Left kidney (tissue), 8 donors: ENCODE measurements at places on chromosomes 7 and 10. TPM values are rescaled to one million over a fixed set of nuclear protein-coding genes. Genes with fewer than 3 reads are reported as not detected.

Gene EPHA1
- polyA plus RNA-seq, result 20.2 TPM

DNA sequence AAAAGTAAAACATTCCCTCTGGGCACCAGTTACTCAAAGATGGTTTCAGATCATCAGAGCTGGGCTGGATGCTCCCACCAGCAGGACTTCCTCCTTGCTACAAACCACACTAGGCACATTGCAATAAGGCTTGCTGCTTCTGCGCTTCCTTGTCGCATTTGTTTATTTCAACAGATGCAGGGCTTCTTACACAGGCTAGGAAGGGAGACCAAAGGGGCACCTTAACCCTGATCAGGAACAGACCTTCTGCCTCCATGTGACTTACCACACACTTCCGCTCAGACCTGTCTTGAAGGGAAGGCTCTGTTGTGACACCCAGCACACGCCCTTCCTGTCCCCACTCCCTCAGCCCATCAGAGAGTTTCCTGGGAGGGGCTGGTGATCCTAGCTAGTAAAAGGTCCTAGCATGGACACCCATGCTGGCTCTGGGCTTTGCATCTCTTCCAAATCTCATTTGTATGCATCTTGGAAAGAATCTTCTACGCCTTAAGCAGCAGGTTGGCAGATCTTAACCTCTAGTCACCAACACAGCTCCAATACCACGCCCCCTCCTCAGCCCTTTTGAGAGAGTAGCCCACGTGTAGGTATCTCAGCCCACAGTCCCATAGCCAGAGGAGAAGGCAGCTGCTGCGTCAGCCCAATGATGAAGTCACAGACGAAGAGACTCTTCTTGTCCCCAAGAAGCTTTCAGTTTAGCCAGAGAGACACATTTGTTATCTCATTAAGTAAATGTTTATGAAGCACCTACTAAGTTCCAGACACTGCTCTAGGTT is 47.1 kb upstream of the SVIL start:
- DNase-seq, result no peak

DNA sequence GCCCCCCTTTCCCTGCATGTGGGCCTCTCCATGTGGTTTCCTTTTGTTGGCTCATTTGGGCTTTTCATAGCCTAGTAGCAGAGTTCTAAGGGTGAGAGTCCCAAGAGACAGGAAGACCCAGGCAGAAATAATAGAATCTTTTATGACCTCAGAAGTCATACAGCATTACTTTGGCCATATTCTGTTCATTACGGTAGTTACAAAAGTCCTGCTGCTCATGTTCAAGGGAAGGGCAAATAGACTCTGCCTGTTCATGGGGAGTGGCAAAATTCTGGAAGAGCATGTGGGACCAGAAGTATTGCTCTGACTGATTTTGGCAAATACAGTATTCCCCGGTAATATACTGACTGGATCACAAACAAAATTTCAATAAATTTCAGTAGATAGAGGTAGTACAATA is 910.3 kb downstream of the LRMDA start:
- no peak for DNase-seq

Gene PLPP4
- polyA plus RNA-seq, result 4.6 TPM

Gene CARD11
- polyA plus RNA-seq, result 1.1 TPM

- no peak for DNase-seq
Observed at GRCh38 chr7:122515404-122515803, 183.5 kb downstream of the RNF133 start.

- no peak for DNase-seq
Observed at GRCh38 chr10:33260403-33261149, 73.9 kb downstream of the NRP1 start.

DNA sequence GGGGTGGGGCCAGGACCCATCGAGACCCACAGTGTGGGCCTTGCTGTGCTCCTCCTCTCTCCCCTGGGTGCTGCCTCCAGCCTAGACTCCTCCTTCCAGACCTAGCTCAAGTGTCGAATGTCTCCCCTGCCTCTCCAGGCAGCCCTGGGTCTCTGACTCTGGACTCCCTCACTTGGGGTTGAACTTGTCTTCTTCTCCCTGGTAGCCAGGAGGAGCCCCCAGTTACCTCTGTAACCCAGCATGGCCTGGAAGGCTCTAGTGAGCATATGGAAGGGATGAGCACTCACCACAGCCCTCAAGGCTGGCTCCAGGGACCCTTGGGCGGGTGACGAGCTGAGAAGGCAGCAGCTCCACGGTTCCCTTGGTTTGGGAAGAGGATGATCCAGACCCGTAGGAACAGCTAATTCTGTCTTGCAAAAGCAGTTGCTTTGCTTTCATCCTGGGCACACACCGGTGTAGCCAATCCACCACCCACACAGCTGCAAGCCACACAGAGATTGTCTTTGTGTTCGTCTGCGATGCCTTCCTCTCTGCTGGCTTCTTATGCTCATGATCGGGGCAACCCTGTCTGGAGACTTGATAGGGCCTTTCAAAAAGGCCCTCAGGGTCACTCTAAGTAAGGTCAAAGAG is 52.3 kb upstream of the ANTXRL start:
- no peak for DNase-seq

DNA sequence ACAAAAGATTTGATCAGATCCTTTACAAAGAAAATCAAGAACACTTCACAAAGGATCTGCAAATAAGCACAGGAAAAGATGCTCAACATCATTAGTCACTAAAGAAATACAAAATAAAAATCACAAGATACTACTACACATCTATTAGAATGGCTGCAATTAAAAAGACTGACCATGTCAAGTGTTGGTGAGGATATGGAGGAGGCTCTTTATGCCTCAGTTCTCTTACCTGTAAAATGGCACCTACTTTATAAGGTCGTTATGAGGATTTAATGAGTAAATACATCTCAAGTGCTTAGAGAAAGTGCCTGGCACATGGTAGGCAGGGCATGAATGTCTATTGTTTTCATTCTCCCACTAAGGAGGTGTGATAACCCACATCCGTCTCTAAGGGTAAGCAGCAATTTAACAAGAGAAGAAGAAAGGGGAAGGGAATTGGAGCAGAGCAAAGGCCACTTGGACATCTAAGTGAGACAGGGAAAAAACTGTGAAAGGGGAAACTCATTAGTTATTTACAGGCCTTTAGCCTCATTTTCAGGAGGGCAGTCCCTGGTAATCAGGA is 157.5 kb upstream of the NFE2L3 start:
- DNase-seq, result no peak

DNA sequence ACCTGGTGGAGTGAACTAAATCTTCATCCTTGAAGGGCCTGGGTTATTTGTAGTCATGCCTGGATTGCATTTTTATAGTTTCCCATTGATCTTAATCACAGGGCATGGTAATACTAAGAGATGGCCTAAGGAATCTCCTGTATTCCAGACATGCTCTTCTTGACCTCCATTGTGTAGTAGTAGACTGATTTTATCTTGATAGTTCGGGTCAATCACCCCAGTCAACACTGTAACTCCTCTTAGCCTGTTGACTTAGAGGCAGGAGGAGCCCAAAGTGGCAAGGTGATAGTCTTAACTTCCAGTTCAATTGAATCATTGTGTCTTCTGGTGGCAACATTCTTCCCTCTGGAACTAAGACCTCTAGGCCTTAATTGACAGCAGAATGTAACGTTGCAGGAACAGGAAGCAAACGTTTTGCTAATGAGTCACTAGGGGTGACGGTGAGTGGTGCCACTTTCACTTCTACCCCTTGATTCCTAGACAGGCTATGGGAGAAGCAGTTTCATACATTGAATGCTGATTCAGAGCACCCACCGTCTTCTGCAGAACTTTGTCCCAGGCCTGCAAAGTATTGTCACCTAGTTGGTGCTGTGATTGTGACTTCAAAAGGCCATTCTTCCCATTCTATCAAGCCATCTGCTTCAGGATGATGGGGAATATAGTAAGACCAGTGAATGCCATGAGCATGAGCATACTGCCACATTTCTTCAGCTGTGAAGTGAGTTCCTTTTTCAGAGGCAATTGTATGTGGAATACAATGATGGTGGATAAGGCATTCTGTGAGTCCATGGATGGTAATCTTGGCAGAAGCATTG is 24.0 kb upstream of the PAPSS2 start:
- DNase-seq, result no peak

DNA sequence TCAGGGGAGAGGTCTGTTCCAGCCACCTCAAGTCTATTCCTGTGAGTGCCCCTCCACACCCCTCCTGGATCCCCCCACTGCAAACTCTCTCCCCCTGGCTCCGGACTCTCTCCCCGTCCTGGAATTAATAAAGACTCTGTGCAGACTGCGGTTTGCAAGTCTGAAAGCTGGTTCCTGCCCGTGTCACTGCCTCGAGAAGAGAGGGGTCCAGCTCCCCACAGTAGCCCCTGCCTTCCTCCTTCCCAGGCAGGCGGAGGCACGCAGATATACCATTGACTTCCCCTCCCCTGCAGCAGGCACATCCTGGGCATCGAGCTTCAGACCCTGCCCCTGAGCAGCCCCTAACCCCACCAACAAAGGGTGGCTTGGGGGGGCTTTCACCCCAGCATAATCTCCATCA is 2.2 kb upstream of the ELN start:
- no peak for DNase-seq

- DNase-seq, result no peak
Observed at GRCh38 chr10:49329146-49329505, 30.2 kb downstream of the C10orf71 start.

Gene C7orf33
- not detected for polyA plus RNA-seq

Gene AKR1C4
- polyA plus RNA-seq, result not detected

DNA sequence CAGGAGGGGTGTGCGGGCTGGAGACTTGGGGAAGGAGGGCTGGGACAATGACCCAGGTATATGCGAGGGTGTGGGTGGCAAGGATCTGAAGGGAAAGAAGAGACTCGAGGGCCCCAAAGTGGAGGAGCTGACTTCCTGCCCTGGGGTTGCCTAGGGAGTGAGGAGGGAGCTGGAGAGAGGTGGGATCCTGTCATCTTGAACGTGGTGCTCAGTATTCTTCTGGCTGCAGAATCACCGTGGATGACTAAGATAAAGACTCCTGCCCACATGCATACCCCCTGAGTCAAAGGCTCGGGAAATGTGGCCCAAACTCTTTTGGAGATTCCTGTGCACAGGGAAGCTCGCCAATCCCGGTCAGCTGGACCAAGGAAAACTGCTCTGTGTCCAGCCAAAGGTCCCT is 31.2 kb downstream of the COL17A1 start:
- no peak for DNase-seq

DNA sequence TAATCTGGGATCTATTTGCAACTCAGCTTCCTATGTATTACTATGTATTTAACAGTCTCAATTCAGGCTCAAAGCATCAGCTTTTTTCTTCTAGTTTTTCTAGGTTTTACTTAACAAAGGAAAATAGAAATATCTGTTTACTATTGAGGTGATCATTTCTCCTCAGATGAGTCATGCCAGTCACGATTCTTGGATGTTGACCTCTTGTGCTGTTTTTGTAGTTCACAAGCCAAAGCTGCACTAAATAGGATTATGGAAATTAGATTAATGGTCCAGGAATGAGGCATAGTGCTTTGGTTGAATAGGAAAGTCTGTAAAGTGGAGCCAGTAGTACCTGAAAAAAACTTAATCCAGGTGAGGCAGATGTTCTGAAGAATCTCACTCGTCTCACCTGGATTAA is 198.3 kb upstream of the KAT6B start:
- no peak for DNase-seq

Gene SCART1
- 3.8 TPM for polyA plus RNA-seq

Gene TMEM184A
- polyA plus RNA-seq, result 6.1 TPM

- DNase-seq, result no peak
Observed at GRCh38 chr7:155972247-155972646, 160.0 kb upstream of the SHH start.

GRCh38 chr10:37972396-37972795 is 4.1 kb downstream of the ZNF25 start:
- no peak for DNase-seq

DNA sequence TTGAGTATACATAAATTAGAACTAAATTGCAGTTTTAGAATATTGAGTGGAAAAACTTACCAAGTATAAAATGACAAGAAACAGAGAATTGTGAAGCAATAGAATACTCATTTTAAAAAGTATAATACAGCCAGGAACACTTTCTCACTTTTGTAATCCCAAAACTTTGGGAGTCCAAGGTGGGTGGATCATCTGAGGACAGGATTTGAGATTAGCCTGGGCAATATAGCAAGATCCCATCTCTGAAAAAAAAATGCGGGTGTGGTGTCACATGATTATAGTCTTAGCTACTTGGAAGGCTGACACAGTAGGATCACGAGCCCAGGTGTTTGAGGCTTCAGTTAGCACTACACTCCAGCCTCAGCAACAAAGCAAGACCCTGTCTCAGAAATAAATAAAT is 440.9 kb upstream of the POT1 start:
- no peak for DNase-seq

DNA sequence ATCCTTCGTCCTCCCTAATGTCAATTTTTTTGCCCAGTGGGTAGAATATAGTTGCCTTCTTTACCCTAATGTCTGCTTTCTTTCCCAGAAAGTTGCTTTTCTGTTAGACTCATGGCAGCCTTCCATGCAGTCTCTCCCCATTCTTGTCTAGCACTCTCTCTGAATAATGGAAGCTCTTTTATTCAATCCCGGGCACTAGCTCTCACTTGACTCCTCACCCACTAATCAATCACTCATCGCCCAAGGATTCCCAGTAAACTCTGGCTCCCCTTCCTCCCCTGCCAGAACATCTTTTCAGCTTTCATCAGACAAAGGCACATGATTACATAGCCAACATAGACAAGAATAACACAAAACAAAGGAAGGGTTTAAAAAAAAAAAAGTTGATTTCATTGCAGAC is 100.2 kb upstream of the RELN start:
- DNase-seq, result no peak

GRCh38 chr10:12158111-12158510 is 28.6 kb downstream of the SEC61A2 start:
- DNase-seq, result no peak

DNA sequence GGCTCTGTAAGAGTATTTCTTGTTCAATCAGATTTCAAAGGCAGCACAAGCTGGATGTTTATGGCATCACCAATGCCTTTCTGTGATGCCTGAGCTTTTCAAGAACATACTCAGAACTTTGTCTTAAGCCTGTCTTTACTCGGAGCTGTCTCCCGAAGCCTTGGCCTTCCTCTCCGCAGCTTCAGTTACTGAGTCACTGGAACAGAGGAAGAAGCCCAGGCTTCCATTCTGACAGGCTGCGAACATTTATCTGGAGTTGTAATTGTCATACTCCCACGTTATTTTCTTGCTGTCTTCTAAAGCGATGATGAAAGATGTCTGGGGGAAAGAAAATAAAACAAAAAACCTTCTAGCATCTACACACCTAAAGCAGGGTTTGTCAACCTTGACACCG is 43.9 kb downstream of the GRK5 start:
- no peak for DNase-seq
